ENCODE measurements at places on chromosomes 12 and 14.

DNA sequence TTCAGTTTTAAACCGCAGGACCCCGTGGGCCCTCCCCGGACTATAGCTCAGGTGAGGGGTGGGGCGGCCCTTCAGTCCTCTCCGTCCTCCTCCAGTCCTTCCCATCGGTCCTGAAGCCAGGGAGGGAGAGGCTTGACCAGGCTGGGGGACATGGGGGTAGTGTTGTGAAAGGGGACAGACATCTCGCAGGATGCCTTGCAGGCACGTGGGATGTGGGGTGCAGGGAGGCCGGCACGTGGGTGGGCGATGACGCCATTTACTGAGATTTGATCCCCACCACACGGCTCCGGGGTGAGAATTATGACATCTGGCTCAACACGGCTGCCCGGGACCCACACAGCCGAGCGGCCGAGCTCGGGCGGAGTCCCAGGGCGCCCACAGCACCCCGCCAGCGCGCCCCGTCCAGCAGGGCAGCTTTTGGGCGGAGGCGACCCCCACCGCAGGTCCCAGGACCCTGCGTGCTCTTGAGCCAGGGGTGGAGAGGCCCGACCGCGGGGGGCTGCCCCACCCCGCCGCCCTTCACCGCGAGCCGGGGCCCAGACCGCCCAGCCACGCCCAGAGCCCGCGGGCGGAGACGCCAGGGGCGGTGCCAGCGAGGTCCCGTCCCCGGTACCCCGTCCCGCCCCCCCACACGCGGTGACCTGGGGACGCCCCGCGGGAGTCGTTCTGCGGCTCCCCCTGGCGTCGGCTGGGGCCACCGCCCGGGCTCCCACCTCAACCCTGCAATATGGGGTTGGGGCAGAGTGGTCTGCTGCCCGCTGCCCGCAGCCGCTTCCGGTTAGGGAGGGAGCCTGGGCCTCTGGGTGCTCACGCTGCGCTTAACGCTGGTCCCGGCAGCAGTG is 3.3 kb upstream of the EXOC3L4 start:
- peak; percentile 67 for DNase-seq

DNA sequence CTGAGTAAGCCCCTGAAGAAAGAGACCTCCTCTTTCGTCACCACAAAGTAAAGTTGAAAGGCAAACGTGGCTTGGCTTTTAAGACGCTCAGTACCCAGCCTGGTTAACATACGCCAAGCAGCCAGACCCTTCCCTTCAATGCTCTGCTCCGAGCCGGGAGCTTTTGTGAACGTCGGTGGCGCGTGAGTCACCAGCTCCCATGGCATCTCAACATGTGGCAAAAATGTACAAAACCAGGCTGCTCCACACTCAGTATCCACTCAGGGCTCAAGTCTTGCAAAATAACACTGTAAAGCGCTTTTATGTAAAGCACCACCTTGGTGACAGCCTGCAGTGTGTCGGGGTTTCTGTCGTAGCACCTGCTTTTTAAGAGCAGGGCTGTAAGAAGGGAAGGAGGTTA is 89.0 kb downstream of the SETD3 start:
- DNase-seq: no peak

DNA sequence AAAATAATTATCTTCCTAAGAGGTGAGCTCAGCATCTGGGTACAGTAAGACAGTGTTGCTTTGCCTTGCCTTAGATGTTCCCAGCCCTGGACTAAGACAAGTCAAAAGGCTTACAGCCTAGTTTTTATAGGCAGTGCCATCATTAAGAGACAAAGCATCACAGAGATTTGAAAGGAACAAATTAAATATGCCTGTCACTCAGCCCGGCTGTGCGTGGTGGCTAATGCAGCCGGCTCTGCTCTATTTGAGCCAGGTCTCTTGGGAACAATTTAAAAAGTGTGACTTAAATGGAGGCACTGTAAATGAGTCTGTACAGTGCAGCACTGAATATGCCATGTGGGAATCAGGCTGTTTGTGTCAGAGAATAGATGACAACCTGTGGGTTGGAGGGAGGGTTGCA is 1687.4 kb upstream of the FLRT2 start:
- DNase-seq: peak; percentile 91

- no peak for DNase-seq
Observed at GRCh38 chr14:67941456-67942018, 122.0 kb downstream of the RAD51B start.

DNA sequence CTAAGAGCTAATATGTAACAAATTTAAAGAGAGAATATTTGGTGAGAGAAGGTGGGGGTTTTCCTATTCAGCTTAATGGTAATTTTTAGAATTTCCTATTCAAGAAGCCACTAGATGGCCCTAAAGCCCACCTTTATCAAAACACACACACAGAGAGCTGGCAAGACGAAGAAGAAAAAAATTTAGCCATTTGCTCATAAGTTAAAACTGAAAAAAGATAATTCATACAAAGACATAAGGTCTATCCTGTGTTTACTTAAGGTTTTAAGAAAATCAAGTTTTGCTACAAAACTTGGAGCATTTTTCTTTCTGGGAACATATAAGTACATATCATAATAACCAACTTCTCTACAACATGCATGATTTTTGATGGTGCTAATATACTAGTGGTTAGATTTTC is 46.8 kb upstream of the PCED1B start:
- peak; percentile 54 for DNase-seq

GRCh38 chr12:80050236-80050635 is 49.1 kb upstream of the OTOGL start:
- no peak for DNase-seq

GRCh38 chr12:42588524-42589464 is 752 bp downstream of the PRICKLE1 start:
- no peak for DNase-seq

DNA sequence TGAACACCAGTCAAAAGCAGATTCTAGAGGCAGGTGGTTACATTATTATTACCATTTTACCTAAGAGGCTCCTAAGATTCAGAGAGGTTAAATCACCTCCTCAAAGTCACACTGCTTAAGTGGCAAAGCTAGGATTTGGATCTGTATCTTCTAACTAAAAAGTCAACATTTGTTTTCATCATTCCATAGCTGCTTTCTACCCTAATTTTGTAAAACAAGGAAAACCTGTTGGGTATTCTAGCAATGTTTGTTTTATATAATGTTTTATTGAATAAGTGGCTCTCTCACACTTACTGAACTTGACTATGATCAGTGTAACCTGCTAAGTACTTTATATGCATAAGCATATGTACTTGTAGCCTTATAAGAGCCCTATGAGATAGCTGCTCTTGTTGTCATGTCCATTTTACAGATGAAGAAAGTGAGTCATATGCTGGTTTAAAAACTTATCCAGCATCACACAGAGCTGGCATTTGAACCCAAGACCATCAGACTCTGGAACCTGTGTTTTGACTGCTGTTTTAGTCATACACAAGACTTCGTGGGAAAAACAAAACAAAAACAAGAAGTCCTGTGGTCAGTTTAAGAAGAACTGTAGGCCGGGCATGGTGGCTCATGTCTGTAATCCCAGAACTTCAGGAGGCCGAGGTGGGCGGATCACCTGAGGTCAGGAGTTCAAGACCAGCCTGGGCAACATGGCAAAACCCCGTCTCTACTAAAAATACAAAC is 31.7 kb upstream of the EVL start:
- DNase-seq: no peak

- peak; percentile 55 for DNase-seq
Observed at GRCh38 chr14:71586131-71586897, 345.9 kb upstream of the RGS6 start.

All from NCI-H1436 (cell line).